ENCODE measurements at places on chromosomes 11 and 22.

DNA sequence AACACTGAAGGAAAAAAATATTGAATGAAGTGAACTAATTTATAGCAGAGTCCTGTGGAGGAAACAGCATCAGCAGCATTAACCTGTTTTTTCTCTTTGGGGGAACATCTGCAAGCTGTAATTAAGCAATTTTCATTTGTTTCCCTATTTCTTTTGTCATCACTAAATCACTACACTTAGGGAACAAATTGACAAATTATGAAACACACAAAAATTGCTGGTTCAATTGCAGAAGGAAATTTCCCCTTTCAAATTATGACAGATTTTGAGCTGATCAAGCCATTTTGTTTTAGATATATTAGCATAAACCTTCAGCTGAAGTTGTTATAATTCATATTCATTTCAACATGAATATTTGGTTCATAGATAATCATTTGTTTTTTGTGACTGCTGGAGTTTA lies 22.2 kb upstream of the RAG2 start:
- no peak for DNase-seq

DNA sequence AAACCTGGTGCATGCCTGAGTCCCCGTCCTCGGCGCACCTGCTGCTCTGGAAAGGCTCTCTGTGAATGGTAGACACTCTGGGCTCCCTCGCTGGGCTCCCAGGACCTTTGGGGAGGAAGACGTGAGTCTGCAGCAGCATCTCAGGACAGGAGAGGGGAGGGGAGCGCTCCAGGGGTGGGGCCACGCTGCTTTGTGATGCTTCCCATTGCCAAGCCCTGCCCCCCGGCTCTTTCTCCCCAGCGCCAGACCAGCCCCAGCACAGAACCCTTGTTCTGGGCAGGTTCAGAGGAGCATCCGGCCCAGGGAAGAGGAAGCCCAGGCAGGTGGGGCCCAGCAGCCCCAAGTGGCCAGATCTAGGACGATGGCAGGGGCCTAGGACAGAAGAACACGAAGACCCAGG lies 111.2 kb downstream of the BRD1 start:
- no peak for DNase-seq

DNA sequence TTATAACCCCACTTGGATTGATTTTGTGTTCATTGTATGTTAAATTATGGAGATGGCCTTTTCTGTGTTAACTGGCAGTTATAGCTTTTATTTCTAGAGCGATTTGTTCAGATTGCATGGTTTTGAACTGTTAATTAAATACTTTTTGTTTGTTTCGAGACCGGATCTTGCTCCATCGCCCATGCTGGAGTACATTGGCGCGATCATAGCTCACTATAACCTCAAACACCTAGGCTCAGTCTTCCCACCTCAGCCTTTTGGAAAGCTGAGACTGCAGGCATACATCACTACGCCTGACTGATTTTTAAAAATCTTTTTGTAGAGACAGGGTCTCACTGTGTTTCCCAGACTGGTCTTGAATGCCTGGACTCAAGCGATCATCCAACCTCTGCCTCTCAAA lies 77.0 kb downstream of the FAM83F start:
- DNase-seq = no peak

DNA sequence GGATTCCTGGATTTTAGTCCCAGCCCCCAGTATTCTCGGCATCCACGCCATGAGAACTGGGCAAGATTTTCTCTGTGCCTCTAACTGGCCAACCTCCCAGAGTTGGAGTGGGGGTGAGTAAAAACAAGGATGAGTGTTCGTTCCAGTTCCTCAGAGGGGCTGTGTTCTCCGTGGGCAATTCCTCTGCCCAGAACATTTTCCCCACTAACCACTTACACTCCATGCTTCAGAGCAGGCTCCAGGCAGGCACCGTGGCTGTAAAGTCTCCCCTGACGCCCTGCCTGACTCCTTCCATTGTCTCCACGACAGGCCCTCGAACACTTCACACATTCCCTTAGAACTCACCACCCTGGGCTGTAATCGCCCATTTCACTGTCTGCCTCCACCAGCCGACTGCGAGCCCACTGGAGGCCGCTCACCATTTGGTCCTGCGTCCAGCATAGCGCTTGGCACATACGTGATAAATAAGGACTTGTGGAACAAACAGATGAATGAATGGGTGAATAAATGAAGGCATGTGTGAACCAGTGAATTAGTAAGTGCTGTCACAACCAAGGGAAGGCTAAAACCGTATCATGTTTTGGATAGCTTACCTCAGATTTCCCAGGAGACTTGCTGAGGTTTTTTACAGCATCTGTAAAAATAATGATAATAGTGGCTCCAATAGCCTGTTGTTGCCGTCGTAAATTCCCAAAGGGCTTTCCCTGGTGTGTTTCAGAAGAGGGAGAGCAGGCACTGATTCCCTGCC lies 6.1 kb downstream of the APLNR start:
- no peak for DNase-seq

DNA sequence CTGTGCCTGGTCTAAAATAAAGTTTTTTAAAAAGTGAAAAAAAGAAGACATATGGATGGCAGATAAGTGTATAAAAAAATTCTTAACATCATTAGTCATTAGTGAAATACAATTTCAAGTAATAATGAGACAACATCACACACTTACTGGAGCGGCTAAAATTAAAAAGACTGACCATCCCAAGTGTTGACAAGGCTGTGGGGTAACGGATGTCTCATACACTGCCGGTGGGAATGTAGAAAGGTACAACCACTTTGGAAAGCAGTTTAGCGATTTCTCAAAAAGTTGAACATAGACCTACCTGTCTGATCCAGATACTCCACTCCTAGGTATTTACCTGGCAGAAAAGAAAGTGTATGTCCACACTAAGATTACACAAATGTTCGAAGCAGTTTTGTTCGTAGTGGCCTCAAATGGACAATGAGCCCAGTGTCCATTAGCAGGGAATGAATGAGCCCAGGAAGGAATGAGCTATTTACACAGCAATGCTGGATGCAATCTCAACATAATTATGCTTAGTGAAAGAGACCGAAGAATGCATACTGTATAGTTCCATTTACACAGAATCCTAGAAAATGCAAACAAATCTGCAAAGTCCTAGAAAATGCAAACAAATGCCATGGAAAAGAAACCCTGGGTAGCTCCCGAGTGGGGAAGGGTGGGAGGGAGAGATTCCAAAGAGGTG lies 6.7 kb upstream of the MUC2 start:
- no peak for DNase-seq

DNA sequence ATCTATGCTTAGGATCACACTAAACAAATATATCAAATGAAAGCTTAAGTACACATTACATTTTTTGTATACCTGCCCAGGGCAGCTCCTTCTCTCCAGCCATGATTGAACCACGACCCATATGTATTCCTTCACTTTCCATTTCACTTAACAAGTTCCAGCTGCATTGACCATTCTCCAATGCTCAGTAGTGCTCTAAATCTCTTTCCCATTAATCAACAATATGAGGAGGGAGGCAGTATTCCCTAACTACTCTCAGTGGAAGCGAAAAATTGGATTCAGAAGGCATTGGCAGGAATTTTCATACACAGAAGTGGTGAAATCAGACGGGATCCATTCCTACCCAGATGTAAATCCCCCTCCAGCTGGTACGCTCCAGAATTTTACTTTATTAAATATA lies 372.0 kb upstream of the LUZP2 start:
- no peak for DNase-seq

DNA sequence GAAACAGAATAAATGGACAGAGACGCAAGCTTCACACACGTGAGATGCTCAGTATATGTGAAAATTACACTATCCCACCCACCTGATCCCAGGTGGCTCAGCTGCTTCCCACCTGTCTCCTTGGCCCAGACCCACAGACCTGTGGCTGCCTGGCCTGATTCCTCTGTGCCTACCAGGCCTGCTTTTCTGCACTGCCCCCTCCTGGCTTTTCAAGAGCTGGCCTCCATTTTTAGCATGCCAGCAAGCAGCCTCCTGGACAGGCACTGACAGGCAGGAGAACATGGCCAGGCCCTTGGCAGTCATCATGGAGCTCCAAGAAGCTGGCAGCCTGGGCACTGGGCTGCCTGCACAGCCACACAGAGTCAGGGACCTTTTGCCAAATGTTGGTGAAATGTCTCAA lies 79.5 kb upstream of the HMGXB4 start:
- no peak for DNase-seq

GRCh38 chr22:44659140-44659539 lies 42.9 kb upstream of the PRR5 start:
- DNase-seq = no peak

DNA sequence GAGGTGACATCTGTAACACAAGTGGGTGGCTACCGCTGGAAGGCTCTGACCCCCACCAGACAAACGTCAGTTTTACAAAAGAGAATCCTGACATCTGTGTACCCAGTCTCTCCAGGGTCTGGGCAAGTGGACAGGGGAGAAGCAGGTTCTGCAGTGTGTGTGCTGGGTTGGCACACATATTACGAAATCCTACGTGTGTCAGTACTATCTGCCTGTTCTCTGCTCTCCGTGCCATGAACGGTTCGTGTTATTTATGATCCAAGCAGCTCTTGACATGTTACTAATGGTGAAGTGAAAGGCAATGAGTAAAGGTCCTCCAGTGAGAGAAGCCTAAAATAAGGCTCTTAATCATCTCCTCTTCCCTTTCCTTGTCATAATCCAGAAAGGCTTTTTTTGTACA lies 201.5 kb upstream of the MTMR2 start:
- DNase-seq = no peak

GRCh38 chr22:42327462-42328129 lies 57.1 kb upstream of the TCF20 start:
- no peak for DNase-seq

GRCh38 chr11:128336203-128336602 lies 251.2 kb downstream of the ETS1 start:
- peak; percentile 99 for DNase-seq

GRCh38 chr11:78313898-78314297 lies 103.7 kb downstream of the GAB2 start:
- DNase-seq = no peak

- DNase-seq = no peak
Observed at GRCh38 chr11:843086-843734, 558 bp downstream of the TSPAN4 start.

DNA sequence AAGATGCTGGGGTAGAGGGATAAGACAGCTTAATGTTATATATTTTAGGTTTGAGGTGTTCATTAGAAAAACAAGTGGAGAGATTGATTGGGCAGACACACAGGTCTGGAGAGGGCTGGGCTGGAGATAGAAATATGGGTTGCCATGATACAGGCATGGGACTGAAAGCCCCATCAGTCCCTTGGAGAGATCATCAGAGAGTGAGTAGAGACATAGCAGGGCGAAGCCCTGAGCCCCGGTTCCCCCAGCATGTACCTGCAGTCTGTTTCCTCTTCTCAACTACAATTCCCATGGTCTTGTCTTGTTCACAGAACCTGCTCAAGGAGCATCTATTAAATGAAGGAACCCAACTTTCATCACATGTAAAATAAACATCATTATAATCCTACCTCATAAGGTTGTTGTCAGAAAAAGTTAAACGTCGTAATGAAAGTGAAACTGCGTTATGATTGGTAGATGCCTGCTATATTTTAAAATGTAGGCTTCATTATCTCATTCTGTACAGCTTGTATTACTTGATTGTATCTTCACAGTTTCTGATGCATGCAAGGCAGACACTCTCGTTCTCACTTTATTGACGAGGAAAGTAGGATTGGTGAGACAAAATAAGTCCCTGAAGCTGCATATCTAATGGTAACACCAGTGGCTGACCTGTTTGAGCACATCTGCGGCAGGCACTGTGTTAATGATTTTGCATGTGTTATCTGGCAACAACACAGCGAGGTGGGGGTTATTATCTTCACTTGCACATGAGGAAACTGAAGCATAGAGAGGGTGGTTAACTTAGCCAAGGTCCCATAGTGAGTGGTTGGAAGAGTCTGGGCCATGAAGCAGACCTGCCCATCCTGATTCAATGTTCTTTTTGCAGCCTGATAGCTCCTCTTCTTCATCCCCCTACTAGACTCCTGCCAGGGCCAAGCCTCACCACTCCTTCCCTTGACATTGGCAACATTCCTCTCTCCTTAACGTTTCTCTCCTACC lies 63.5 kb downstream of the ENDOD1 start:
- no peak for DNase-seq

- DNase-seq = no peak
Observed at GRCh38 chr11:68370211-68371111, 58.1 kb downstream of the LRP5 start.

GRCh38 chr11:66281776-66282467 lies 3.9 kb downstream of the CNIH2 start:
- DNase-seq = no peak

- no peak for DNase-seq
Observed at GRCh38 chr11:30171661-30172060, 59.2 kb upstream of the FSHB start.

- no peak for DNase-seq
Observed at GRCh38 chr11:43245466-43245865, 66.3 kb upstream of the API5 start.

GRCh38 chr11:65918211-65919140 lies at the start of gene C11orf68:
C11orf68 (minus strand) TSS chr11:65919062; CDS start chr11:65919031, 31 bp downstream.
- DNase-seq = no peak

GRCh38 chr11:65585396-65586246 lies 9.8 kb downstream of the EHBP1L1 start:
- no peak for DNase-seq

GRCh38 chr11:61966734-61967115 lies 709 bp downstream of the FTH1 start:
- DNase-seq = peak; percentile 41

DNA sequence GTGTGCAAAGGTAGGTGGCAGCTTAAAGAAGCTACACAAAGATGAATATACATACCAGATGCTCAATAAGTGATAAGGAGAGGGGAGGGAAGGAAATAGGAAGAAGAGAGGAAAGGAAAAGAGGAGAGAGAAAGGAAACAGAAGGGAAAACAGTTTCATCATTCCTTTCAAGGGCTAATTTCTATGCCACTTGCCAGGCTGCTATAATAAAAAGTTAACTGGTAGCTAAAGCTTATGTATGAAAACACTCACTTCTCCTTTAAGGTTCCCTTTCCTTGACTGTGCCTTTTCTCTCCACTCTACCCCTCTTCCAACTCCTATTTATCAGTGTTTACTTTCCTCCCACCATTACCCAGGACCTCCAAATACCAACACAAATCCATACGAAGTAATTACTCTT lies 347.9 kb downstream of the DLG2 start:
- DNase-seq = no peak

DNA sequence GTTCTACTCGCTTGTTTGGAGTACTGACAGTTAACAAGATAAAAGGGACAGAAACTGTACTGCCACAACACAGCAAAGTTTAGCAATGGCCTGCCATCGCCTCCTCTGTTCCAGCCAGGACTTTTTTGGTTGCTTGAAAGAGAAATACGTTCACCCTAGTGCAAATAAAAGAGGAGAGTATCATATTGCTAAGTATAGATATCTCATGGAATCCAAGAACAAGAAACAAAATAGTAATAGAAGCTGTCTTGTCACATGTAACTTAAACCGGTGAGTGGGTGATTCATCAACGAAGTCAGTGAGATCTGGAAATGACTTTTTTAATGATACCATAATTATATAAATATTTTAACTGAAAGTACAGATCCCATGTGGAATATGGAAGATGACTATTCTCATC lies 35.4 kb downstream of the SLC1A2 start:
- no peak for DNase-seq

- no peak for DNase-seq
Observed at GRCh38 chr11:76747915-76748860, 35.0 kb upstream of the TSKU start.

GRCh38 chr11:10866893-10867331 lies 9.1 kb upstream of the ZBED5 start:
- DNase-seq = peak; percentile 68

GRCh38 chr11:10072142-10072541 lies 221.9 kb downstream of the SBF2 start:
- DNase-seq = peak; percentile 9

- no peak for DNase-seq
Observed at GRCh38 chr11:111236383-111236782, 9.1 kb upstream of the POU2AF2 start.

All from HFFc6 (cell line).